Posterior cingulate gyrus (tissue), 11 donors: ENCODE measurements at places on chromosomes 6 and 20.

DNA sequence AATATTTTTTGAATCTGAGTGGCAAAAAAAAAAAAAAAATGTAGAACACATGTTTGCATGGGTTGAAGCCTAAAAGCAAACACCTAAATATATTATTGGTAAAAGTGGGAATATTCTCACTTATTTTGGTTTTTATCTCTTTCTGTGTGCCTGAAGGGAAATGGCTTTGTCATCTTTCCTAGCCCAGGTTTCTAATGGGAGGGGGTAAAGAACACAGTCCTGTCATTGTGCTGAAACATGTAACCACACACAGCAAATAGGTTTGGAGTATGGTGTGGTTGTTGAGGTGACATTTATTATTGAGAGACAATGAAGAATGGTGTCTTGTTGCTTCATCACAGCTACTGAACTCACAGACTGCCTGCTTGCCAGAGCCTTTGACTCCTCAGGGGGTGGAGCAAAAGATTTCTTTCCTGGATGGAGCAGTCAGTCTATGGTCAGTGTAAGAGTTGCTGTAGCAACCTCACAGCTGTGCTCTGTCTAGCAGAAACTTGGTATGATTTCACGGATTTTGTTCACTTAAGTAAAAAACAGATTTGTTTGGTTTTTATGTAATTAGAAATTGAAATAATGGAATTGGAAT lies 70.2 kb downstream of the CEP57L1 start:
- DNase-seq: no peak

DNA sequence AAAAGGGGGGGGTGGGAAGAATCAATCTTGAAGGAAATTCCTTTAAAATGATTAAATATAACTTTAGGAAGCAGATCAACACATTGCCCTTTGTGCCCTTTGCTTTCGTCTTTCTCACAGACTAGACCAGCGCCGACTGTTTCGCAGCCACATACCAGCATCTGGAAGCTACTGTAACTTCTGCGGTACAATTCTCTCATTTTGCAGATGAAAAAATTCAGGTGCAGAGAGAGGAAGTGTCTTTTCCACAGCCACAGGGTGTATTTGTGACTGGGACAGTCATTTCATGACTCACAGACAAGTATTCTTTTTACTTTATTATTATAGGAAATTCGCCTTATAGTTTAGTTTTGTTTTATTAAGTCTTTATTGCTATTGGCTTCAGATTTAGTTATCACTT lies 84.2 kb downstream of the UST start:
- DNase-seq: no peak

GRCh38 chr6:137928286-137928685 lies 61.2 kb downstream of the TNFAIP3 start:
- DNase-seq: no peak

DNA sequence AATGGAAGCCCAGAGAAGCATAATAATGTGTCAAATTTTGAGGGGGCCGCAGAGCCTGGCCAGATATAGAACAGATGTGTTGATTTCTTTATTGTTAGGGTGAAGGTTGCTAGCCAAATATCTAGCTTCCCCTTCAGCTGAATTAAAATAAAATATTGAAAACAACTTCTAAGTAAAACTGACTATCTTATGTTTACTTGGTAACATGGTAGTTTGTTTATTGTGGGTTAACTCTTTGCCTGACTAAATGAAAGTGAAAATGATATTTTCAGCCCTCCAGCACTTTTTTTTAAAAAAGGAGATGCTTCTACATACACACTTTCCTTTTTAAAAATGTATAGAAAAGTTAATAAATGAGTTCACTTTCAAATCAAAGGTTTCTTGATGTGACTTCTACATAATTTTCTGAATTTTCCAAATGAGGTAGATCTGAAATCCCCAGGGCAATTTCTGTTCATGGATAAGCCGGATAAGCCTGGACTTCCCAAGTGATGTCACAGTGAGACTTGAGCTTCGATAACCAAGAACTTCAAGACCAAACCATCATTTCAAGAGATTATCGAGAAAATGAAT lies 172.1 kb upstream of the OLIG3 start:
- no peak for DNase-seq
